ENCODE measurements at places on chromosomes 5 and 9. TPM values are rescaled to one million over a fixed set of nuclear protein-coding genes. Genes with fewer than 3 reads are reported as not detected.

DNA sequence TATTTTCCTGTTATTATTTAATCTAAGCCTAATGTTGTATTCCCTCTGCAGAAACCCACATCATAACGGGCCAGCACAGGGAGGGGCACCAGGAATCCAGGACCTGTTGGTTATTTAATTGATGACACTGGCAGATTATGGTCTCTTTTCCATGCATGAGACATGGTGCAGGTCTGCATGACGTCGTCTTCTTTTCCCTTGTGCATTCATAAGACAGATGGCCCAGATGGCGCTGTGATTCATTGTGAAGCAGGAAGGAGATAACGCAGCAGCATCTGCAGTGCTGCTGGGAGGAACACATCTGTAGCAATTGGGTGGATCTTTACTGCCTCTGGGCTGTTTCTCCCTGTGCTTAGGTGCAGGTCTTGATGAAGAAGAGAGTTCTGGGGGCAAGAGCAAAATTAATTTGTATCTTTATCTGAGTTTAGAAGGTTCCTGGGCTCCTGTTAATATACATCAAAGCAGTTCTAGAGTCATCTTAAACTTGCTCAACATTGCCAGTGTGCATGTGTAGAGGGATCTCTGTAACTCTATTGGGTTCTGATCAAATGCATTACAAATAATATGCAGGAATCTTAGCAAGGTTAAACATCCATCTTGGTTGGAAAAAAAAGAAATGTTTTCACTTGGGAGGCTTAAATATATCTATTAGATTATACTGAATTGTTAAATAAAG is 176.1 kb downstream of the PCSK1 start:
- DNase-seq = no peak

GRCh38 chr5:174229514-174230370 is 184.2 kb downstream of the NSG2 start:
- no peak for DNase-seq

GRCh38 chr5:15499528-15500324 is at the start of gene FBXL7:
Gene FBXL7 (plus strand): TSS chr5:15500180.
- DNase-seq = no peak

DNA sequence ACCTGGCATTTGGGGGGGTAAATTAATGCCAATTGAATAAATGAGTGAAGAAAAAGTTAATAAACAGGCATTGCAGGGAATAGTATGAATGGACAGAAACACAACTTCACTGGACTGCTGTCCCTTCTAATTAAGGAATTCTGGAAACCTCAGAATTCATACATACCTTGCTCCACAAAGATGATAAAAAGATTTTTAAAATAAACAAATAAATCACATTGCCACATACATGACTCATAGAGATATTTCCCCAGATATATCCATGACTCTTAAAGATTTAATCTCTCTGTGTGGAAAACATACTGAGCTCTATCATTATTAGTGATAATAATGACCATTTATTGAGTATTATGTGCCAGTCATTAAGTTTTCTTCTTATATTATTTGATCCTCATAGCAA is 469.0 kb upstream of the MEF2C start:
- no peak for DNase-seq

DNA sequence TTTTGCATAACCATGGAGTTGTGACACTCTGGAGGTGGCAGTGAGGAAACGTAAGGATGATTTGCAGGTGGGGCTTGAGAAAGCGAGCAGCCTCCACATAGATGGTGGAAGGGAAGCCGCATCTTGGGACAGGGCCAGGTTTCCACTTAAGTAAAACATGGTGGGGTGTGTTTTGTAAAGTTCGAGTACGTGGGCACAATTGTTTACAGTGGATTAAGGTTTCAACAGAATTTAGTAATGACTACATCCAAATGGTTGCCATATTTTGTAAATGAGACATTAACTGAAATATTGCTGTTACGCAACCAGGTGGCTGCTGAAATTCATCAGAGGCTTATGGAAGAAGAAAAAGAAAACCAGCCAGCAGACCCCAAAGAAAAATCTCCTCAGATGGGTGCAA is 85.4 kb upstream of the IL7R start:
- no peak for DNase-seq

- DNase-seq = no peak
These were observed 497.0 kb upstream of the DAP start for GRCh38 chr5:11258001-11258400.

DNA sequence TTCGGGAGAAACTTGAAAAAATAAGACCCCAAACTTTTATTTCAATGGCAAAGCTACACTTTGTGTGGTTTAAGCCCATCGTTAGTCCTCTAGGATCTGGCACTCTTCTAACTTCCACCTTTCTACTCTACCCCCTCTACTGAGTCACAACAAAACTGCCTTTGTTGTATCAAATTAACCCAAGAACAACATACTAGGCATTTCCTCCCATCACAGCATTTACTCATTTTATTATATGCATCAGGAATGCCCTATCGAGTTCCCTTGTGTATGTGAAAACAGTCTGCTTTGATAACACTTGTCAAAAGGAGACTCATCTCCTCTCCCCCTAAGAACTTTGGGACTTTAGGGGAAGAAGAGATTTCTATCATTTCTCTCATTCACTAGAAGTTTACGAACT is 158.9 kb upstream of the FREM1 start:
- no peak for DNase-seq

DNA sequence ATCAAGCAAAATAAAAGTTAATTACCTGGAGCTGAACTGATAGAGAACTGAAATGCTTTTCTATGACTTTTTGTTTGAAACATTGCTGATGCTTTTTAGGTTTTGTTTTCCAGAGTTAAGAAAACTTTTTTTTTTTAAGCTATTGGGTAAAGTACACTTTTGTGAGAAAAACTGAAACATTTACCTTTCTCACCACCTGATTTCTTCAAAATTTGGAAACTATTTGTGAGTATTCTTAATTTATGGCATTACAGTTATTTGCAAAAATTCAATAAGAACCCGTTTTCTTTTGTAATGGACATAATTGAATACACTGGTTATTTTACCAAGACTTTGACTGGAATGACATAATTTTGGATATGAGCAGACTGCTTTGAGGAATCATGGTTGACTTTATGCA is 6.6 kb downstream of the C9orf153 start:
- DNase-seq = no peak

GRCh38 chr5:80569961-80570786 is at the start of gene ANKRD34B:
Gene ANKRD34B (minus strand): TSS chr5:80570280. CDS start chr5:80560019, 10,261 bp downstream.
- DNase-seq = no peak

DNA sequence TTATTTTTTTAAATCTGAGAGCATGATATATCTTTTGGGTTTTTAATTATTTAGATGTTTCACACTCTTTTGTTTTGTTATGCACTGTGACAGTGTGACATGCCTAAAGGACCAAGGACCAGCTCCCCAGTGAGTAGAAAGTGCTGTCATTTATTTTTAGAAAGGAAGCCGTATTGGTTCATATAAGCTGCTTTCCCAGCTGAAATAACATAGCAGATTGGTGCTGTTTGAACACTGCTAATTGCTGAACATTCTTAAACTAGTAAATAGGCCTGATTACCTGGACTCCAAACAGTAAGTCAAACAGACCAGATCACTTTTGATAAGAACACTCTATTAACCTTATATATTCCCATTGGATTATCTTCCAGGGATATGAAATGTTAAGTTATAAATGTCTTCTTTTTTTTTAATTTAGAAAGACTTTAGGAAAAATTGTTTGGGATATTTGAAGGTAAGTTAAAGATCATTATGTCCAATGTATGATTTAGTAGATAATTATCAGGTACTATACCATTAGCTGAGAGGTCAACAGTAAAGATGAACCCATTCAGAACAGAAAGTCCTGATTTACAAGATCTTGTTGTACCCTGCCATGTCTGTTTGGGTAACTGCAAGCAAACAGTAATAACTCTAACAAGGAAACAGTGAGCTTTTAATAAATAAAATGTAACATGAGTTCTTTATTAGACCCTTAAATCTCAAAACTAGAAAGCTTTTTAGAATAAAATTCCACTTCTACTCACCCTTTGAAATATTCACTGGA is 27.8 kb upstream of the ELL2 start:
- no peak for DNase-seq

GRCh38 chr9:134318481-134318891 is 7.8 kb upstream of the RXRA start:
- no peak for DNase-seq

- no peak for DNase-seq
These were observed 42.3 kb downstream of the FAM78A start for GRCh38 chr9:131233995-131234394.

- DNase-seq = no peak
These were observed 32.5 kb downstream of the TENT4A start for GRCh38 chr5:6745706-6746222.

DNA sequence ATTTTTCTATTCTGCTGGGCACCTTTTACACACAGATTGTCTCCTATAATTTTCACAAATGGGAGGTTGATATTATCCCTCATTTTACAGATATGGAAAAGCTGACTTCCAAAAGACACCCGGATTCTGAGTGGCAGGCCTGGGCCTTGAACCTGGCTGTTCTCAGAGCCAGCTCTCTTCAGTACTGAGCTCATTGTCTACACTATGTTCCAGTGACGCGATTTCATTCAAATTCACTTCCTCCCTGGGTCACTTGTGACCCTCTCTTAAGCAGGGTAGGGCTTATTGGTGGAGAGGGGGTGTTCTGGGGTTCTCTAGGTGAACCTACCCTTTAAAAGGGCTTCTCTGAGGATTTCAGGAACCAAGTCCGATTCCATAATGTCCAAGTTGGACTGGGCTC is 70.2 kb downstream of the ANKRD33B start:
- DNase-seq = no peak

DNA sequence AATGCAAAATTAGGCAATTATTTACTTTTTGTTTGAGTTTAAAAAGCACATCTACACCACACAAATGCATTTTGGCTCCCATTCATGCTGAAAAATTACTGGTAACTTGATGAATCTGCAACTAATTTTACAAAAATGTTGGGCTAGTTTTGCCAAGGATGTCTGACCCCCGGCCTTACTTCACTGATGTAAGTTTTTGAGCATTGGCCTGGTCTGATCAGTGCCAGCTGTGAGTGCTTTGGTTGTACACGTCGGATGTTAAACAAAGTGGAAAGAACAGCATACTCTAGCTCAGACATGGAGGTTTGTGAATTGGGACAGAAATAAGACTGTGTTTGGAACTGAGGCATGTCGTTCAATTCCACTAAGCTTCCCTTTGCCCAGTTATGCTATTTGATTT is 1044.2 kb downstream of the TLE4 start:
- DNase-seq = no peak

GRCh38 chr5:170508036-170508435 is 4.2 kb downstream of the KCNIP1 start:
- no peak for DNase-seq

The C9orf78 gene
- total RNA-seq = 65.5 TPM

The DNAI1 gene
- not detected for total RNA-seq

The LCP2 gene
- total RNA-seq = 17.9 TPM

The CDX1 gene
- not detected for total RNA-seq

The LIFR gene
- total RNA-seq = 28.8 TPM

The SLC4A9 gene
- total RNA-seq = not detected
